ENCODE measurements at places on chromosomes 1 and 21.
A peak's percentile ranks its signal among the peaks of the same experiment; 100 is the strongest.

DNA sequence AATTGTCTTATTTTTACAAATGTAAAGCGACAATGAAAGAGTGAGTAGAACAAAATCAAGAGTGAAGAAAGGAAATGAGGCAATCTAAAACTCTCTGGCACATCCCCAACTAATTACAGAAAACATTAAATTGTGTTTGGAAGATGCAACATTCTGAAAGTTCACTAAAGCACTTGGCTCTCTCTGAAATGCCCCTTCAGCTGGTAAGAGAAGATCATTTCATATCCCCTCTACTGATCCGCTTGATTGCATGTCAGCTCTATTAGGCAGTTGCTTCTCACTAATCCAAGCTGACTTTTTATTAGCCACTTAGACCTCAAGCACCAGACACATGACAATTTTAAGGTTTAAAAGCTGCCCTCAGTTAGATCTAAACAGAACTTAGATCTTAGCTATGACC is 262.8 kb upstream of the PRMT6 start:
- DNase-seq: peak; percentile 9

DNA sequence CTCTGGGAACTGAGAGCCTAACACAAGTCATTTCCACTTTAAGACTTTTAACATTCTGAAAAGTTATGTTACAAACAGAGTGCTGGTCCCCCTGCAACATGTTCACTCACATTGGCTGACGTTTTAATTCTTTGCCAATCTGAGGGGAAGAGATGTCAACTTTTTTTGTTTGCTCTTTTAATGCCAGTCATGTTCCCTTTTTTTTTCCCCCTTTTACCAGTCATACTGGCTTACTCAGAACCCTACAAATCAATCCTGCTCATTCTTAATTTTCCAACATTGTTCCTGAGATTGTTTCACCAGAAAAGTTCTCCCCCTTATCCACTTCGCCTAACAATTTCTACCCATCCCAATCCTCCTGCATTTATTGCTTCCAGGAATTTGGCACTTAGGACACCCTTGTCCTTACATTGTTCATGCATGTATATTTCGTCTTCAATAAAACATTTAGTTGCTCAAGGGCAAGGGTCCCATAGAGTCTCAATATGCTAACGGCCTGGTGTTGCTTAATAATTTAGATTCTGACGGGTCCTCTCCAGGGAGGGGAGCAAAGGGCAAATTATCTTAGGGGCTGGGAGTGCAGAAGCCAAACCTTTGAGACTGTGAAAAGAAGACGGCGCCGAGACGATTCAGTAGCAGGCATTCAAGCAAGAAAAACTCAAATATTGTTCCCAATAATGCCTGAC is 624 bp upstream of the CR1L start:
- DNase-seq: no peak

DNA sequence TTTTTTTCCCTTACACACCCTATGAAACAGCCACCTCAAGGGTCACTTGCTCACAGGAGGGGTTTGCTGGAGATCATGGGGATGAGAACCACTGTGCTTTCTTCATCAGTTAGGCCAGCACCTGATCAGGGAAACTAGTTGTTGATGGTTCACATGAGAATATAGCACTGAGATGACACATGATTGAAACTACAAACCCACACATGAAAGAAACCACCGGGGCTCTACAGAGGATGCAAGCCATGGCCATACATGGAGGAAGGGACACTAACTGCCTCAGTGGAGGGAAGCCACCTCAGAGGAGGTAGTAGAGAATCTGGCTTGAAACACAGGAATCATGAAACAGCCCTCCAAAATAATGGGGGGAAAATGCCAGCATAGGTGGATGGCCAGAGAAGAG is 63.2 kb downstream of the PRKAB2 start:
- no peak for DNase-seq

GRCh38 chr1:184747089-184747955 is 7.3 kb downstream of the EDEM3 start:
- no peak for DNase-seq

- no peak for DNase-seq
These were observed 1.0 kb upstream of the NAXE start for GRCh38 chr1:156590326-156591180.
